ENCODE measurements at places on chromosomes 2 and 18. TPM values are rescaled to one million over a fixed set of nuclear protein-coding genes. Genes with fewer than 3 reads are reported as not detected.

Gene ANKRD62
- total RNA-seq = not detected

- DNase-seq = no peak
- H3K27me3 ChIP-seq = peaks cover 52% of the 10 kb centered on the region
- H3K4me3 ChIP-seq = no peak overlapping the region
Measured at GRCh38 chr18:57353137-57353939, 981 bp downstream of the ST8SIA3 start.

DNA sequence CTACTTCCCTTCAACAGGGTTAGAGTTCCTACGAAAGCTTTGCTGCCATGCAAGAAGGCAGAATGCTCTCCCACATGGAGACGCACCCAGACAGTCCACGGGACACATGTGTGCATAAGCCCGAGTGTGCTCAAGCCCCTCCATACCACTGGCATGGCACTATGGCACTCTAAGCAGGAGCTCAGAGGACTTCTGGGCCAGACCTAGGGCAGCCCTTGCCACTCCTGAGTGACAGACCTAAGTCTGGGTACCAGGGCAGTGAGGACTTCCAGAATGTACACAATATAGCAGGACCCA is 11.4 kb upstream of the ARID5A start:
- no peak for DNase-seq
- H3K4me3 ChIP-seq = no peak overlapping the region
- no peaks in the 10 kb centered on the region for H3K27me3 ChIP-seq
- peaks cover 54% of the 10 kb centered on the region for H3K4me1 ChIP-seq

Gene SRD5A2
- not detected for total RNA-seq

DNA sequence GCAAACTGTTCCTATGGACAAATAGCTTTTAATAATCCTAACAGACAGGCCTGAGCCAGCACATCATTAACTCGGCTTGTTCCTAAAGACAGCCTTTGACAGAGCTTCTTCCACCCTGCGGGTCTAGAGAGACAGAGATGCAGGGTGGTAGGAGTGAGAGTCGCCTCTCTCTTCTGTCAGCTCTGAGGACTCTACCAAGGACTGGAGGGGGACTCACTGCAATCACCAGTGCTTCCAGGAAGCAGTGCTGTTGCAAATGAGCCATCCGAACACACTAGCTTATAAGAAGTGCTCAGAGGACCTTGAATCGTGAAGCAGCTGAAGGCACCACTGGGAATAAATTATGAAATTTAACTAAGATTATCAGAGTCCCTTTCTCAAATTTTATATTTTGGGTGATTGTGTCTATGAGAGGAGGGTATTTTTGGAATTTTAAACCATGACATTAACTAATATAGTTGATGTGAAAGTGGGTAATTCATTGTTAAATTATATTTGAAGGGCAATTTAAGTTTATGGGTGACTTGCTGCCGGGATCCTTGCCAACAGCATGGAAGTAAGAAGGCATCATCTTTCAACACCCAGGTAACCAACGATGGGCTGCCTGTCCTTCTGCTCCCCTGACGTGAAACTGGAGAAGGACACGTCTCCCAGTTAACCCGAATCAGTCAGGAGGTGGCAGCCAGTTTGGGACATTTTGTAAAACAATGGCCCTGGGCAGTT is 43.6 kb upstream of the PXDN start:
- H3K4me1 ChIP-seq = no peaks in the 10 kb centered on the region
- no peak overlapping the region for H3K27ac ChIP-seq
- no peak overlapping the region for H3K4me3 ChIP-seq
- no peaks in the 10 kb centered on the region for H3K36me3 ChIP-seq

DNA sequence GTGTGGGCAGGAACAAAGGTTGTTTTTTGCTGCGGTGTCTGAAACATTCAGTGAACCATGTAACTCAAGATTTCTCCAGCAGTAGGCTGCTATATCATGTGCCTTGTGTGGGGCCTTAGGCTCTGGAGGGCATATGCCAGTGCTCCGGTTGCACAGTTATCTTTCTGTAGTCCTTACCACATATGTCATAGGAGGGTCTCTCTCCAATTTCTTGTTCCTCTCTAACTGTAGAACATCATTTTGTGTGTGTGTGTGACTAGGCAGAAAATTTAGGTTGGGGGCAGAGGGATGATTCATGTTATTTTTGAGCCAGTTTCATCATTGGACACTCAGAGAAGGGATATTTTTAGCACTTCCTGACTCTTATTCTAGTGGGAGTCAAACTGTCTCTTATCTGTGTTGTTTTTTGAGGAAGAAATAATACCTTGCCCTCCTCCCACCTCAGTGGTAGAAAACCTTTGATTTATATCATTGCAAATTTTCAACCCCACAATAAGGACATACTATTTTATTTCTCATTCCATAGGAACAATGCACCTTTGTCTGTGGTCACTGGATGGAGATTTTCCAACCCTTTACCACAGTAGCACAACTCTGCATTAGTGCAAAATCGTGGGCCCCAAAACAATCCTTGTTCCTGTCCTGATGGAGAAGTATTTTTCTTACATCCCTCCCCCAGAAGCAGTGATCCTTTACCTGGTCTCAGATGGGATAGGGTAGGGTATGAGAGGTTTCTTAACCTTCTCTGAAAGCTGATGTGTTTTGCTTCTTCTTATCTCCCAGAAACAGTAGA is 113.9 kb downstream of the CCDC74A start:
- DNase-seq = no peak
- H3K4me1 ChIP-seq = no peaks in the 10 kb centered on the region
- H3K27ac ChIP-seq = no peak overlapping the region

DNA sequence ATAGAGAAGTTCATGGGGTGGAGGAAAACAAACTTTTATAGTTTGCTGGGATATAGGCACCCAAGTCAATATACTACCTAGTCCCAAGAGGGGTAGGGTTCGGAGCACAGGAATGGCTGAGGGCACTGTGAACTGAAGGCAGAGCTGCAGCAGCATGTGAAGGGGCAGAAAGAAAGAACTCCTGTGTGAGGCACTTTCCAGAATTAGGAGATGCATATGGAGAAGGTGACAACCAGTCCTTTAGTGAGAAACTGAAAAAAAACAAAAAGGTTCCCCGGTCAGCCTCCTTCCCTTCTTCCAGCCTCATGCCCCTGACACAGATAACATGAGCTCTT is 429.1 kb downstream of the DSC3 start:
- no peak overlapping the region for H3K27ac ChIP-seq
- DNase-seq = no peak
- no peaks in the 10 kb centered on the region for H3K4me1 ChIP-seq
- H3K36me3 ChIP-seq = no peaks in the 10 kb centered on the region
- H3K27me3 ChIP-seq = no peaks in the 10 kb centered on the region
- no peak overlapping the region for H3K4me3 ChIP-seq

Gene CYP27C1
- total RNA-seq = not detected

- H3K27ac ChIP-seq = no peak overlapping the region
- no peaks in the 10 kb centered on the region for H3K36me3 ChIP-seq
- no peaks in the 10 kb centered on the region for H3K27me3 ChIP-seq
- H3K4me1 ChIP-seq = no peaks in the 10 kb centered on the region
- H3K4me3 ChIP-seq = no peak overlapping the region
- no peak for DNase-seq
Measured at GRCh38 chr2:155730804-155731203, 601.7 kb downstream of the NR4A2 start.

DNA sequence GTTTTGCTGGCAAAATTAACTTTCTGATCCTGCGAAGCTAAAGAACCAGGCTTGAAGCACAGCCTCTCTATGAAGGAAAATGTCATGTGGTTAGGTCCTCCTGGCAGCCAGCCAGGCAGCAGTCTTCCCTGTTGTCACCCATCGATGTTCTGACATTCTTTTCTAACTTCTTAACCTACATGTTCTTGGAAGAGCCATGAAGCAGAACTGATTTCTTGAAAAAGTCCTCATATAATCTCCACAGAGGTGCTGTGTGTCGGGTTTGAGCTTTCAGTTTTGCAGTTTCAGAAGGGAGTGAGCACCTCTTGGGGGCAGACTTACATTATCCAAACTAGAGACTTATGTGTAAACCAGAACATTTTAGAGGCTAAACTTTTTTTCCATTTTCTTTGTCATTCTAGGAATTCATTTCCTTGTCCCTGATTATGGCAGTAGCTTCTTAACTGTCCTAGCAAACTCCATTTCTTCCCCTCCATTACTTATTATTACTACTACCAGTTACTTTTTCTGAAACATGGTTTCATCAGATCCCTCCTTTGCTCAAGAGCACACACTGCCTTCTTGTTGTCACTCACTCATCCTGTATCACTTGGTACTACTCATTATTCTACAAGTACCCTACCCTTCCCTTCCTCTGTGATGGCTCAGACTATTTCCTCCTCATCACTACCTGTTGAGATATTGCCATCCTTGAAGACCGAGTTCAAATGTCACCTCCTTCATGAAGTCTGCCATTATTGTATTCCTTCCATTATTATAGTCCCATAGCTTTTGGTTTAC is 31.1 kb downstream of the DOK1 start:
- H3K27ac ChIP-seq = peak overlapping the region; percentile 74
- DNase-seq = peak; percentile 48
- peaks cover 4% of the 10 kb centered on the region for H3K27me3 ChIP-seq
- H3K36me3 ChIP-seq = no peaks in the 10 kb centered on the region
- H3K4me3 ChIP-seq = peak overlapping the region; percentile 50

Gene TUBA4B
- not detected for total RNA-seq

DNA sequence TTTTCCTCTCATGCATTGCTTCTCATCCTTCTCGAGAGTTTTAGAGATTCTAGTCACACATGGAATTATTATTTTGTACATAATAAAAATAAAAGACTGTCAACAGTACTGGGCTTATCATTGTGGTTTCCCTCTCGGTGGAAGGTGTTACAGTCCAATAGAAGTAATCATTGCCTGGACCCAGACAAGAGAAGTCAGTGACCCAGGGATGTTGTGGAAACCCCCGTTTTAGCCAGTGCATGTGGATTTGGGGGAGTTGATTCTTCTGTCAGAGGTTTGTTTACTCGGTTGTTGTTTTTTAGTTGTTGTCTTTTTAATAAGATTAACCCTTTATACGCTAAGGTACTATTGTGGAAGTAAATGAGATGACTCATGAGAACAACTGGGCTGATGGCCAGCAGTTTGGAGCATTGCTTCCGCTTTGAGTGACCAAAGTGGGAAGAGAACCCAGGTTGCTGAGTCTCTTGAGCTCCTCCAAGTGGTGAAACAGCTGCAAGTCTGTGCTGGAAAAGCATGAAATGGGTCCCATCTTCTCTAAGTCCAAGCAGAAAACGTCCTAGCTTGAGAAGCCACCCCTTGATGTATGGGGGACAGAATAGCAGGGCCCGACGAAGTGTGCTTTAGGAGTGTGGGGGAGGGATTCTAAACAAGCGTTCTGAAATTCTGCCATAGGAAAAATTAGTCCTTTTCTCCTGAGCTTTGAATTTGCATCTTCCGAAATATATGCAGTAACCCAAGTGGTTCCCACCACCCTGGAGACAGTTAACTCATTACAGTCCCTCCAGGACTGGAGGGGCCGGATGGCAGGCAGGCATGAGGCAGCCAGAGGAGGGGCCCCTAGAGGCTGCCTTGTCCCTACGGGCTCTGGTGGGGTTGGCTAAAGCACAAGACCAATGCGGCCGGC is 61.8 kb upstream of the GPR45 start:
- H3K27me3 ChIP-seq = peaks cover 6% of the 10 kb centered on the region
- no peaks in the 10 kb centered on the region for H3K4me1 ChIP-seq
- H3K4me3 ChIP-seq = no peak overlapping the region
- no peaks in the 10 kb centered on the region for H3K36me3 ChIP-seq

- H3K4me1 ChIP-seq = peaks cover 60% of the 10 kb centered on the region
- peak overlapping the region; percentile 87 for H3K4me3 ChIP-seq
Measured at GRCh38 chr2:73985308-73986084, 786 bp downstream of the TET3 start.

DNA sequence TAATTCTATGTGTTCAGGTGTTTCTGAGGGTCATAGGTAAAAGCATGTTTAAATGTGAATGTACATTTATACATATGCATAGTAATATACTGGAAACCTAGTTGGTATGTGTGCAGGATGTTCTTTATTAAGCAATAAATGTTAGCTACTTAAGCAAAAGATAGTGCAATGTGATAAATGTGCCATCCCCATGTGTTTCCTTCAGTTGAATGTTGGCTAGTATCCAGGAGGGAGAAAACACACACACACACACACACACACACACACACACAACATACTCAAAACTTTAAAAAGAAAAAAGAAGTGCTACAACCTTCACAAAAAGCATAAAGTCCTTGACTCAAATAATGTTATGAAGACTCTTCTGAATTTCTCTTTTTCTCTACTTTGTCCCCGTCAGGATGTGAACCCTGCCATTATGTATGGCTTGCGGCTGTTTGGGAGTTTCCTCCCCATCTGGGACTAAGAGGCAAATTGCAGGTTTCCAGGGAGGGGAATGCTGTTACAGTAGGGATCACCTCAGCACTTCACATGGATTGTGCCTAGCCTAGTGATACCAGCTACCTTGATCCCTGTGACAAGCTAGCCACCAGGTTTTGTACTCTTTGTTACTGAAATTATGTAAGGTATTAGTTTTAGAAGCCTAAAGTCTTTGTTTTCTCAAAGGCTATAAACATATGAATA is 82.6 kb downstream of the IKZF2 start:
- H3K4me3 ChIP-seq = no peak overlapping the region
- peaks cover 52% of the 10 kb centered on the region for H3K4me1 ChIP-seq
- peak overlapping the region; percentile 26 for H3K27ac ChIP-seq
- H3K27me3 ChIP-seq = no peaks in the 10 kb centered on the region
- no peaks in the 10 kb centered on the region for H3K36me3 ChIP-seq

DNA sequence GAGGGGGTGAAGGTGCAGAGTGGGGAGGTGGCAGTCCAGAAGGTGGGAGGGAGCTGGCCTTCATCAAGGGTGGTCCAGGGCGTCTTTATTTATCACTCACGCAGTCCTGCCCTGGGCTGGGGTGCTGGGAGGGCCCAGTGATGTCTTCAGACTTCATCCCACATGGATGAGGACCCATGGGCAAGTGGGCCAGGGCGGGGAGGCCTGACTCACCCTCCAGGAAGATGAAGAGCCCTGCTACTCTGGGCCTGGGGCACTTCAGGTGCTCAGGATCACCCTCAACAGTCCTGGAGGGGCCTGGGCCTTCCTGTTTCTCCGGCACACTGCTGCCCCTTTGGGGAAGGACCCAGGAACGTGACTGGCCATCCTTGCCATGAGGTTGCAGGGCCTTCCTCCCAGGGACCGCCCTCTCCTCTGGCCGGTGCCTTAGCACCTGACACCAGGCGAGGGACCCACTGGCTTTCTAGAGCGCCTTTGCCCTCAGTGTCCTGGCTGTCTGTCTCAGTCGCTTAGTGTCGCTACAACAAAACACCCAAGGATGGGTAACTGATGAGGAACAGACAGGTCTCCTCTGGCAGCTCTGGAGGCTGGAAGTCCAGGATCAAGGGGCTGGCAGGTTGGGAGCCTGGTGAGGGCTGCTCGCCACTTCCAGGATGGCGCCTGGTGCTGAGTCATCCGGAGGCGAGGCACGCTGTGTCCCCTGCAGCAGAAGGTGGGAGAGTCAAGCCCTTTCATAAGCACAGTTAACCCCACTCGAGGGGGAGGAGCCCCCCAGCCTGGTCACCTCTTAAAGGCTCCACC is 57.8 kb upstream of the HS6ST1 start:
- no peak for DNase-seq
- H3K27me3 ChIP-seq = peaks cover 1% of the 10 kb centered on the region
- H3K27ac ChIP-seq = no peak overlapping the region
- no peaks in the 10 kb centered on the region for H3K36me3 ChIP-seq
- H3K4me1 ChIP-seq = peaks cover 8% of the 10 kb centered on the region

DNA sequence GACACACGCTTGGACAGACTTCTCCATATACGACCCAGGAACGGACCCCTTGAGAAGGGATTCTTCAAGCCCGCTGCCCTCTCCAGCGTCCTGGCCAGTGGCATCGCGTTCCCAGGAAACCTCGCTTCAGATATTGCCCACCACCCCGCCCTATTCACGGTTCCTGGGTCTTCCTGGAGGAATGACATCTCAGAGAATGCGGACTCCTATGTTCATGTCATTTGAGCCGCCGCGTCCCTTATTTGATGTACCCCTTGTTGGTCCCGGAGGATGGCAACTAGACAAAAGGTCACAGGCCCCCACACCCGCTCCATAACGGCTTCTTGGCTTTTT is 588 bp upstream of the CCDC93 start:
- no peaks in the 10 kb centered on the region for H3K36me3 ChIP-seq
- no peaks in the 10 kb centered on the region for H3K27me3 ChIP-seq
- peak overlapping the region; percentile 97 for H3K4me3 ChIP-seq
- DNase-seq = peak; percentile 3
